ENCODE measurements at places on chromosomes 5 and 9.

DNA sequence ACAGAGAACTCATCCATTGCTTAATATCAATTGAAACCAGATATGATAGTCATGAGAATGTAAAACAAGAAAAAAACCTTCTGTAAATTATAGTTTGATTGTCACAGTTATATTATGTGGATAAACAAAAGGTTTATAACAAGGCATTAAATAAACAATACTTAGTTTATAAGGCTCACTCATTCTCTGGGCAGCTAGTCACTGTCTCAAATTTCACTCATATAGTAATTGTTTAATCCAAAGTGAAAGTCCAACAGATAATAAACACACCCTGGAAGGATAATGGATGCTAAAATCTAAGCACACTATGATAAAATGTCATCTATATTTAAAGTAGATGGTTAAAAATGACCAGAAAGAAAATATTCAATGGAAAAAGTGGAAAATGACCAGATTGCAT lies 30.8 kb upstream of the SLC12A2 start:
- no peak for DNase-seq

GRCh38 chr9:126630458-126631237 lies 16.9 kb downstream of the LMX1B start:
- no peak for DNase-seq

DNA sequence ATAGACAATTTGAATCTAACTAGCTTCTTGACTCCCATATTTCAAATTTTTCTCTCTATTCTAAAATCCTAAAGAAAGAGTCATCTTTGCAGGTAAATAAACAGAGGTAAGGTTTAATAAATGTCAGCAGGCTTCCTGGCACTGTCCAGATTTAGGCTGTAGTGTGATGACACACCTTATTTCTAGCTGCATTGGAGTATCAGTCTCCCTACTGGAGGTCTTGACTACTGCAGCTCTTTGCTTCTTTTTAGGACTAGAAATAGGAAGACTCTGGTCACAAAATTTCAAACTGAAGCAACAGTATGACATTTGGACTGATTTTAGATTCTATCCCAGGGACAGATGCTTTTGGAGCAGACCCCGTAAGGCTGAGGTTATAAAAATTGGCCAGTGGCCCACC lies 40.7 kb upstream of the PPP3R2 start:
- no peak for DNase-seq

DNA sequence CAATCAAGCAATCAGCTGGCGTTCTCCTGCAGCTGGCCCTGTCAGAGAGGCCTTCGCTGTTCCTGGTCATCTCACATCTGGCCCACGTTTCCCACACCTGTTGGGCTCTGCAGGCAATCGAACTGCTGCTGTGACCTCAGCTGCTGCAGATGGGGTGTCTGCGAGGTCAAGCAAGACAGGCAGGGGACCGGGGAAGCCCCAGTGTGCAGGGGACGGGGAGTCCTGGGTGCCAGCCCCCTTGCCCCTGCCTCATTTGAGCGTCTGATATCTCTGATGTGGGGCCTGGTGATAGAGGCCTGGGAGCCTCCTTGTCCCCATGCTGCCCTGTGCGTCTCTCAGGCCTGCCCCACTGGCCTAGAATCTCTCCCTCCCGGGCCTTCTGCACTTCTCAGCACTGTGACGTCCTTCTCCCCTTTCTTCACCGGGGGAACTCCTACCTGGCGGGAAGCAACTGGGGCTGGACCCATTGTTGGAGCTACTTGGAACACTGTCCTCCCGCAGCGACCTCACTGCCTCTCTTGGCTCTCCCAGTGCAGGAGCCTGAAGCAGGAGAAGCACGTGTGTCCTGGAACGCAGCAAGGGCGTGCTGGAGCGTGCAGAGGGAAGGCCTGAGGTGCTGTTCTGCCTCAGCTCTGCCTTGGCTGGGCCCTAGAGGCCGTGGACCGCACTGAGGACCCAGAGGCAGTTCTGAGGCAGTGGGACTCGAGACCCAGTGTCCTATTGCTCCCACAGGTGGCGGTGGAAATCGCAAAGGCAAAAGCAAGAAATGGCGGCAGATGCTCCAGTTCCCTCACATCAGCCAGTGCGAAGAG lies 3.9 kb downstream of the GRK6 start:
- no peak for DNase-seq

DNA sequence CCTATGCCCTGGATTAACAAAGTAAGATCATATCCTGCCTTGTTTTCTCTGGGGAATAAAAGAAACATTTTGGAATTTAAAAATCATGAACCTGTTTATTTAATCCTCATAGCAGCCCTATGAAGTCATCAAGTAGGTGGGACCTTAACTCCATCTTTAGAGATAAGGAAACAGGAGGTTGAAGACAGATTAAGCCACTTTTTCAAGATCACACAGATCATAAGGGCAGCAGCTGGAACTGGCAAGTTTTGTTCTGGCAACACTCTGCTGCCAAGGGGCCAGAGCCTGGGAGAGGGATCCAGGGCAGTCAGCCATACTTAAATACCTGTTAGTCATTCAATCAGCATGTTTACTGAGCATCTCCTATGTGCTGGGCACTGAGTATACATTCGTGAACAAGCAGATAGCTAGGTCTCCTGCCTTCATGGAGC lies 63.7 kb downstream of the SLC1A1 start:
- DNase-seq, result no peak

GRCh38 chr9:121987314-121987713 lies 105.8 kb downstream of the TTLL11 start:
- no peak for DNase-seq

GRCh38 chr5:81772488-81772887 lies 21.6 kb upstream of the SSBP2 start:
- no peak for DNase-seq

GRCh38 chr9:114619191-114619761 lies 8.2 kb downstream of the TMEM268 start:
- no peak for DNase-seq

DNA sequence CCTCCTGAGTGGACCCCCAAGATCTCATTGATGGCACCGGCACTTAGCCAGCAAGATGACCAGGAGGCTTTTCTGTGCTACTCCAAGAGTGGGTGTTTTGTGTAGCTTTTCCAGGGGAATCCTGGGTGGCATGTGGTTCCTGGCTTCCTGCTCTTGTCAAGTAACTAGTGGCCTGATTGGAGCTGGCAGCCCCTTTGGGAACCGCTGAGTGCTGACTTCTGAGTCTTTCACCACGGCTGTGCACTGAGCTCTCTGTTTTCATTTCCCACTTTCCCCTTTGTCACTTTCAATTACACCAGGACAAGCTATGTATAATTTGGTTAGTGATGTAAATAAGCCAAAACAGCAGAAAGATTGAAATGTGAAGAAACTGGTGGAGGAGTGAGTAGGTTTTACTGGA lies 255.4 kb downstream of the GOLPH3 start:
- no peak for DNase-seq

DNA sequence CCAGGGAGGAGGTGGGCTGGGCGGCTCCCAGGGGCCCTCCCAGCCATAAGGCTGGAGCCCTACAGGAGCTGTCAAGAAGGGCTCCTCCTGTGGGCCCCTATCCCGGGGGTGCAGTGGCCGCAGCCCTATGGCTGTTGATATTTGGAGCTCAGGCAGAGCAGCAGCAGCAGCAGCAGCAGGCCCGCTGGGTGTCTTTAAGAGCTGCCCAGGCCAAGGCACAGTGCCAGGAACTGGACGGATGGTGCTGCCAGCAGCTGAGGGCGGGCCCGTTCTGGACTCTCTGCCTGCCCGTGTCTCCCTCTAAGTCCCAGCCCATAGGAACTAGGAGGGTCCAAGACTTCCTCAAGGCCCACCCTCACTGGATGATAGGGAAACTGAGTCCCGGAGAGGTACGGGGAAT lies 3.6 kb downstream of the AK1 start:
- DNase-seq, result no peak

GRCh38 chr5:85069659-85070640 lies 685.3 kb upstream of the EDIL3 start:
- no peak for DNase-seq

- no peak for DNase-seq
These were observed 127.0 kb upstream of the RPS23 start for GRCh38 chr5:82405161-82405560.

DNA sequence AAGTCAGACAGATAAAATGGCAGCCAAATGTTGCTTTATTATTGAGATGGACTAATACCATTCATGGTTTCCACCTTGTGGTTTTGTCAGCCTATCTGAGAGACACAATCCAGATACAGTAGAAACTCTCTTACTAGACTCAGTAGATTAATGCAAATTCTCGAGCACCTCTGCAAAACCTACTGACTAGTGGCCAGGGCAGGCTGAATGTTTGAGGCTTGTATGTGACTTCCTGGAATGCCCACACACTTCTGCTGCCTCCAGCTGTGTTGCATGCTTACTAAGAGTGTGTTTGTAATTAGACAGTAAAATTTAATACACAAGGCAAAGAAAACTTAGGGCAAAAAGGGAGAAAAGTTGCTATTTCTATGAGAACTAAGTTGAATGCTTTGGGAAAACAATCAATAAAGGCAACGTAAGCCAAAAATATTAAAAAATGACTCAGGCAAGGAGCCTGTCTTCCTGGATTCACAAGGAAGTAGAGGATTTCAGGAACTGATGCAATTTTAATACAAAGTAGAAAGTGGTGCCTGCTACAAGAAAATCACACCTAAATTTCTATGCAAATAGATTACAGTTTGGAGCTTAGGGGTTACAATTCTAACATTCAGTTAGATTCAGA lies 30.2 kb upstream of the CCNG1 start:
- DNase-seq, result no peak

GRCh38 chr5:73766902-73767301 lies 140.9 kb downstream of the ARHGEF28 start:
- no peak for DNase-seq
